Endothelial cell (in vitro differentiated cells): ENCODE measurements at places on chromosomes 4 and X. TPM values are rescaled to one million over a fixed set of nuclear protein-coding genes. Genes with fewer than 3 reads are reported as not detected.

- no peak for DNase-seq
Measured at GRCh38 chr4:159937595-159937994, 834.7 kb downstream of the RAPGEF2 start.

DNA sequence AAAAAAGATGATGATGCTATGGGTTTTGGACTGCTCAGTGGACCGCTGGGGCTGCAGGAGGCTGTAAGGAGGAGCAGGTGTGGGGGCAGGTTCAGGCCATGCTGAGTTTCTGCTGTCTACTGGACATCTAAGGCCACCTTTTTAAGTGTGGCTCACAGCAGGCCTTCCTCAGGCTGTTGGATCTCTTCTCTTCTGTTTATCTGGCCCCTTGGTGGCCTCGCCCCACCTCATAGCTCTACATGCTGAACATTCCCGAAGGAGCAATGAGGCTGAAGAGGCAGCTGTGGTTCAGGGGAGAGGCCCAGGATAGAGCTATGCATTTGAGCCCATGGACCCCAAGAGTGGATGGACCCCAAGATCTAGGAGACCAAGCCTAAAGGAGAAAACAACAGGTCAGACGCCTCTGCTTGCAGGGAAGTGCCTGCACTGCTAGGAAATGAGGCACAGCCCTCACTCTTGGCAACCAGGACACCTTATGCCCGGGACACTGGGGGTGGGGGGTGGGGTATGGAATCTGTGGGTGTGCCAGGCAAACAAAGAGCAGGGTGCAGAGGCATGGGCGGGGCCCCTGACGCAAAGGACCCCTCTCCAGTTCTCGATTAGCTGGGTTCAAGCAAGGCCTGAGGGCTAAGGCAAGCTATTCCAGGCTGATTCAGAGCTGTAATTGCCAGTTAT, 168.9 kb downstream of the BCOR start:
- DNase-seq, result no peak

- no peak for DNase-seq
Measured at GRCh38 chr4:126318376-126318775, 1003.6 kb downstream of the FAT4 start.

GRCh38 chr4:124589786-124590185, 122.7 kb downstream of the ANKRD50 start:
- no peak for DNase-seq

The PDLIM3 gene
- total RNA-seq, result 0.67 TPM
